Activated CD4-positive, alpha-beta T cell treated with anti-CD3 and anti-CD28 coated beads, Interleukin-2, amount 10 ng/mL, durations not matched to agents 7 days and 5 days (primary cell): ENCODE measurements at places on chromosomes 13 and 19. TPM values are rescaled to one million over a fixed set of nuclear protein-coding genes. Genes with fewer than 3 reads are reported as not detected.

The TTYH1 gene
- 1.2 TPM for total RNA-seq

The ZGLP1 gene
- total RNA-seq, result 1.6 TPM

The PDX1 gene
- total RNA-seq, result not detected

The DKKL1 gene
- not detected for total RNA-seq

The CYP2A7 gene
- not detected for total RNA-seq

The NPAS1 gene
- not detected for total RNA-seq

The KLK3 gene
- not detected for total RNA-seq

The SULT2B1 gene
- 0.21 TPM for total RNA-seq

DNA sequence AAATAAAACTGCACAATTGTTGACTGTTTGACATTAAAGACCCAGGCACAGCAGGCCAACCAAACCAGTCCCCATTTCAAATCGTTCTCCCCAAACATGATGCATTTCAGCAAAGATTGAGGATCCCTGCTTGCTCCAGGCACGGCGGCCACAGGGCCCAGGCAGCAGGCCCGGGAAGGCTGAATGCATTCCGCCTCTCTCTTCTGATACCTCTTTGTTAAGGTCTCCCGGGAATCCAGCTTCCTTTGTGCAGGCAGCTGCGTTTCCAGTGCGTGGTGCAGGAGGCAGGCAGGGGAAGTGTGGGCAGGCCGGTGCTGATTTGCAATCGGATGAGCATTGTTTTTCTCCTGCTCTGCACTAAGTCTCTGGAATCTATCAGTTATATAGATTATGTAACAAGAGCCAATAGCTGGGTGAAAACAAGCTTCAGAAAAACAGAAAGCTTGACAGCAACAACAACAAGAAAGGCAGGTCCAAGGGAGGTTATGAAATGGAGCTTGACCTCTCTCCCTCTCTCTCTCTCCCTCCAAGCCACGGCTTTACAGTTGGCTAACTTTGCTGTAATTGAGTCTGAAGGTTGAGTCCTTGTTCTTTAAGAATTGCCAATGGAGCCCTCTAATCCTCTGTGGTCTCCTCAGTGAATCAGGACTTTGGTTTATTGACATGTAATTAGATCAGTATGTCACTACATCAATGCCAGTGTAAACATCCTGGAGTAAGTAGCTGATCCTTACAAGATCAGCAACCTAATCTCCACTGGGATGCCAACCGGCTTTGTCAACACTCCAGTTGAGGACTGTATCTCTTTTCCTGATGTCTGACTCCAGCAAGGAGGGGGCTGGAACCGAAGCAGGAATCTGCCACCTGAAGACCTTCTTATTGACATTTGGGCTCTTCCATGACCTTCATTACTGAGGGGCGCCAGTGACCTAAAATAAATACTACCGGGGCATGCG lies 338.0 kb downstream of the TEX29 start:
- DNase-seq, result no peak

- DNase-seq, result peak; percentile 29
Observed at GRCh38 chr19:17183271-17183761, 31.8 kb upstream of the USE1 start.

DNA sequence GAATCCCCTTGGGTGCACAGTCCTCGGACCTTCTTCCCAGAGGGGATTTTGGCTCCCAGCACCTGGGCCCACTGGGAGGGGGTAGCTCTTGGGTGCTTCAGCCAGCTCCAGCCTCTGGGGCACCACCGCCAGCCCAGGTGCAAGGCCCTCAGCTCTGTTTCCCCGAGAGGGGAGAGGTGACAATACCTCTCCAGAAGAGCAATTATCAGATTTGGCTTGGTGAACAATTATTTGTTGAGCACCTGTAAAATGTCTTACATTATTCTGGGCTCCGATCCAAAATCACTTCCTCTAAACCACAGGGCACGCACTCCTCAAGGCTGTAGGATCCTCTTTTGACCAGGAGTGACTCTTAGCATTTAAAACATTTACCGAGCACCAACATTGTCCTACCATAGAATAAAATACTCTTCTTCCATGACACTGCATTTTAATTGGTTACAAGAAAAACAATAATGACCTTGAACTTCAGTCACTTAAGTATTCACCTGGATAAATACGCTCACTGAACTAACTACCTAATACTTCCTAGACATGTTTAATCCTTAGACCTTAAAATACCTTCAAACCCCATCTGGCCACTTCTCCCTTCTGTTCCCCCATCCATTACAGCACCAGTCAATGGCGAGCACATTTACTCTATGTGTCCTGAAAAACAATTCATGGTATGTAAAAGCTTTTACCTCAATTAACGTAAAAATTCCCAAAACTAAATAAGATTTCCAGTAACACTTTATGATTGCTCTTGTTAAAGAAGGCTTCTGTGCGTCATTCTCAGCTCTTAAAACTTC lies 54.8 kb downstream of the ABCC4 start:
- no peak for DNase-seq

DNA sequence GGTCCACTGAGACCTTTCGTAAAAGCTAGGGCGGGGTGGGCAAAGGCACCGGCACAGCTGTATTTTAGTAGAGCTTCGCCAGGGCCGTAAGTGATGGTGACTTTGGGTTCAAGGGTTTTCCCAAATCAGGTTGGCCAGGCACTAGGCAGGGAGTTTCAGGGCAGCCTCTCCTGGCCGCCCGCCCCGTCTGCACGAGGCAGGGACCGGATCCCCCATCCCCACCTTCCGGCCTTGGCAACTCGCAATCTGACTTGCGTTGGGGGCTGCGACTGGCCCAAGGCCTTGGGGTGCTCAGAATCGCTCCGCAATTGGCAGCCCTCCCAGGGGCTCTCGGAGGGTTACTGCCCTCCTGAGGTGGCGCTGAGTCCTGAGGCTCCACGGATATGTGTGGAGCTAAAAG lies 4.1 kb upstream of the ZIC5 start:
- no peak for DNase-seq

DNA sequence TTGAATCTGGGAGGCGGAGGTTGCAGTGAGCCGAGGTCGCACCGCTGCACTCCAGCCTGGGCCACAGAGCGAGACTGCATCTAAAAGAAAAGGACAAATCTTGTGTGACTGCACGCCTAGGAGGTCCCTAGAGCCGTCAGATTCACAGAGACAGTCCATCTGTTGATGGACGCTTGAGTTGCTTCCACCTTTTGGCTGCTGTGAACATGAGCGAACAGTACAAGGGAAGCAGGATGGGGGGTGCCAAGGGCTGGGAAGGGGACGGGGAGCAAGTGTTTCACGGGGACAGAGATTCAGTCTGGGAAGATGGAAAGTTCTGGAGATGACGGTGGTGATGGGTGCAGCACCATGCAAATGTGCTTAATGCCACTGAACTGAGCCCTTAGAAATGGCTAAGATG lies 78.7 kb downstream of the GNG7 start:
- no peak for DNase-seq

DNA sequence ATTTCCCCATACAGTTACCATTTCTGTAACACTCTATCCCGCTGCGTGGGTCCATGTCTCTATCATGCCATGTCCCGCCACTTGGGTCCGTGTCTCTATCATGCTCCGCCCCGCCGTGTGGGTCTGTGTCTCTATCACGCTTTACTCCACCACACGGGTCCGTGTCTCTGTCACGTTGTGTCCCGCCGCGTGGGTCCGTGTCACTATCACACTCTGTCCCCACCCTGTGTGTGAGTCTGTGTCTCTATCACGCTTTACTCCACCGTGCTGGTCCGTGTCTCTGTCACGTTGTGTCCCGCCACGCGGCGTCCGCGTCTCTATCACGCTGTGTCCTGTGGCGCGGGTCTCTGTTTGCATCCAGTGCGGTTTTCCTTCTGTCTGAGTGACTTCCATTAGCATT lies 11.6 kb downstream of the ADPRHL1 start:
- DNase-seq, result no peak

DNA sequence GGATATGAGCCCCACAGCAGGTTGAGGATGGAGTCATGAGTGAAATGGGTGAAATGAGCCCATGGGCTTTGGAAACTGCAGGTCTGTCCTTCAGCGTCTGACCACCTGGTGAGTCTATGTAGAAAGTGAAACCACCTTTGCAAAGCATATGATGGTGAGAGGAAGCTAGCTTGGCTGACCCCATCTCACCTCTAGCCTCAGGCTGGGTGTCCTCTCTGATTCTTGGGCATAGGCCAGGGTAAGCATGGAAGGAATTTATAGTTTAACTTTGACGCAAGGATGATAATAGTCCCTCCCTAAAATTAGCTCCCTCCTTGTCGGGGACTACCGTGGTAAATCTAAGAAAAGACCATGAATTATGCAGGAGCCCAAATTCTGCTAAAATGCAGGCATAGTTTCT lies 16.8 kb upstream of the PSG9 start:
- DNase-seq, result no peak

GRCh38 chr13:44969551-44970484 lies 19.5 kb downstream of the NUFIP1 start:
- peak; percentile 10 for DNase-seq

GRCh38 chr19:16446108-16446723 lies 25.6 kb downstream of the EPS15L1 start:
- no peak for DNase-seq

- no peak for DNase-seq
Observed at GRCh38 chr13:81021284-81021840, 680.4 kb upstream of the SPRY2 start.

DNA sequence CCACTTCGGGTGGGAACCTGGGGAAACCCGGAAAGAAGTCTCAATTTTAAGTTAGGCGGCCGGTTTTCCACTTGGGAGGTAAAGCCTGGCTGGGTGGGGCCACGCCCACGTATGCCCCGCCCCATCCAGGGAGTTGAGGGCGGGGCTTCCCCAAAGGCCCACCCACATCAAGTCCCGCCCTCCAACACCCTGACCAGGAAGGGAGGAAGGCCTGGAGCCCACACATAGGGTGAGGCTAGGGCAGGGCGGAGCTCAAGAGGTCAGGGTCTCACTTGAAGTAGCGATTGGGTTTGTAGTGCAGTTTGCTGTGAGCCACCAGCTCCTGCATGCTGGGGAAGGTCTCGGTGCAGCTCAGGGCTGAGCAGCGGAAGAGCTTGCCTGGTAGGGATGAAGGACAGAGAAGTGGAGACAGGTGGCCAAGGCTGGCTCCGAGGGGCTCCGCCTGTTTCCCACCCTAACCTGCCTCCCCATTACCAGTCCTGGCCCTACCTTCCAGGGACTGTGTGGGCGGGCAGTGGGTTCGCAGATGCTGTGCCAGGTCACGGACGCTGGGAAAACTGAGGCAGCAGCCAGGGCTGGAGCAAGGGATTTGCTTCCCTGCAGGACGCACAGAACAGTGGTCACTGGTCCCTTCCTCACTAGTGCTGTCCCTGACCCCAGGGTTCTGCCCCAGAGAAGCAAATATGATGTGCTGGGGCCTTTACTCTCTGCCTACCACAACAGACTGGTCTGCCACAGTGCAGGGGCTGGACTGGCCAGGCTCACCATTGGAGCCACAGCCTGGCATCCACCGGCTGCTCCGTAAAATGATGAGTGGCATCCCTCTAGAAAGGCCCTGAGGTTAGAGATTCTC lies 1.6 kb downstream of the ZNF414 start:
- DNase-seq, result no peak

- DNase-seq, result no peak
Observed at GRCh38 chr13:41995946-41996345, 35.0 kb upstream of the VWA8 start.

DNA sequence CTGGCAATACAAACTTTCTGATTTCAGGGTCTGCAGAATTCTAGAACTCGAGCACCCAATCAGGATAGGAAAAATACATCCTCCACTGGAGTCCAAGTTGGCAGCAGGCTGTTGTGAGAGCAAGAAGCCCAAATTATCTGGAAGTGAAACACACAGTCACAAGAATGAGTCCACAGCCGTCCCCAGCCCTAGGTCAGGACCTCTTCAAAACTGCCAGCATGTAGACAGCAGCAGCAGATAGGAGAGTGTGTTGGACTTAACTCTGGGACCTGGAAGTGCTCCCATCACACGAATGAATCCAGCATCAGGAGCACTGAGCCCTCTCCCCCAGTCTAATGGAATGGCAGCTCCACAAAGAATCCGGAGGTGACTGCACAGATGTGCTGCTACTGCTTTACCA lies 420.7 kb downstream of the OXGR1 start:
- DNase-seq, result no peak

- no peak for DNase-seq
Observed at GRCh38 chr13:32438871-32439270, 10.9 kb upstream of the N4BP2L1 start.

- DNase-seq, result no peak
Observed at GRCh38 chr13:74084375-74084935, 49.7 kb downstream of the KLF12 start.

DNA sequence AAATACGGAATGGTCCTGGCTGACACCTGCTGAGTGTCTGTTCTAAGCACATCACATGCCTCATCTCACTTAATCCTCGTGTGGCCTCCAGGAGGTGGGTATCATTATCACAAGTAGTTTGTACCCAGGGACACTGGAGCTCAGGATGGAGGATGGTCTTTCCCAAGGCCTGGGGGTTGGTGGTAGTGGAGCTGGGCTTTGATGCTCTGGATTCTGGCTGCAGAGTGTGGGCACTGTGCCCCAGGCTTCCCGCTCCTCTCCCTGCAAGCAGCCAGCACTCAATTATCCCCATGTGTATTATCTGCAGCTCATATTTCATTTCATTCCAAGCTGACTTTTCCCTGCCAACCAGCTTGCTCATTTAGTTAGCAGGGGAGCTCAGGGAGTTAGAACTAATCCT lies 52.1 kb downstream of the SIAH3 start:
- no peak for DNase-seq

GRCh38 chr13:78659450-78659730 lies 435 bp upstream of the OBI1 start:
- no peak for DNase-seq
